ENCODE measurements at places on chromosomes 11 and 22.

DNA sequence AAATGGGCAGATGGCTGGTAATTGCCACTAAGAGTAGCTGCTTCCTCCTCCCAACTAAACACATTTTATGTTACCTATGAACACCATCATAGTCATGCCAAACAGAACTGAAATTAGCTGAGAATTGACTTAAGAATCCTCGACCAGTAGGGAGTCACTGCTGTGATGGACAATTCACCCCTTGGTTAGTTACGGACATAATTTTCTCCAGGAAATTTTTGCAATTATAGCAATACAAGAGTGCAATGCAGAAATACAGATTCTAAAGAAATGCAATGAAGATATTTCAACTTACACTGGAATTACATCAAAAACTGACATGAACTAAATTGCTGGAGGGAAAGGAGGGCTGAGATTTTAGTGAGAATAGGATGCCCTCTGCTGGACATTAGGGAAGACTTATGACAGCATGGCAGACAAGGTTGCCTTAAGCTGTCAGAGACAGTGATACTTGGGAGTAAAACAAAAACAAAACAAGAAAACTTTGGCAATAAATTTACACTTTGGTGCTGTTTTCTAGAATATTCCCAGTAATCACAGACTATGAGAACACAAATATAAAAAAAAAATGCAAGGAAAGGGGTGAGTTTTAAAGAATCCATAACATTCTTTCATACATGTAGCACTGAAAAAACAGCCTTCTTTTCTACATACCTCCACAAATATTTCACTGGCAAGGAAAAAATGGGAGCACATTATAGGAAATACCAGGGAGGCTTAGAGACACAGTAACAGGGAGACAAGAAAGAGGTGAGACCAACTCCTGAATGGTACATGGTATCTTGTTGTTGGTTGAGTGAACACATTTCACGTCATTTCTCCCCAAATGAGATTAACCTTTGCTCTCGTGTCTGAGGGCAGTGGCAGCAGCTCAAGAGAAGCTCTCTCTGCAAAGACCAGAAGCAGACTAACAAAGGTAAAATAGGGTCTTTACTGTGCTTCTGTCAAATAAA, 11.2 kb upstream of the PPP2R1B start:
- DNase-seq: no peak

- no peak for DNase-seq
Measured at GRCh38 chr22:40966726-40967085, 15.5 kb downstream of the RBX1 start.

GRCh38 chr11:12075822-12076821, 34.3 kb upstream of the MICAL2 start:
- DNase-seq: no peak

DNA sequence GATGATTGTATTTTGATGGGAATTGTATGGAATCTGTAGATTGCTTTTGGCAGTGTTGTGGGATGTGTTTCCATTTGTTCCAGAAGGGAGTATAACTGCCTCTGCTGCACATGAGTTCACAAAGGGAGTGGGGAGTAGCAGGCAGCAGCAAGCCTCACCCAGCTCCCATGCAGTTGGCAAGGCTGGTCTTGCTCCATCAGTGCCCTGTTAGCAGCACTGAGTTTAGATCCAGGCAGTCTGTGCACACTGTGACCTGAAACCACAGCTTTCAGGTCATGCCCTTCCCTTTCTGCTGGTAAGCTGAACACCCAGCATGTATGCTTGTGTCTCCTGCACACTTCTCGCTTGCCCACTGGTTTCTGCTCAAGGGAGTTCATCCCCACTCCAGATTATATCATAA, 3.7 kb upstream of the NUCB2 start:
- DNase-seq: no peak

DNA sequence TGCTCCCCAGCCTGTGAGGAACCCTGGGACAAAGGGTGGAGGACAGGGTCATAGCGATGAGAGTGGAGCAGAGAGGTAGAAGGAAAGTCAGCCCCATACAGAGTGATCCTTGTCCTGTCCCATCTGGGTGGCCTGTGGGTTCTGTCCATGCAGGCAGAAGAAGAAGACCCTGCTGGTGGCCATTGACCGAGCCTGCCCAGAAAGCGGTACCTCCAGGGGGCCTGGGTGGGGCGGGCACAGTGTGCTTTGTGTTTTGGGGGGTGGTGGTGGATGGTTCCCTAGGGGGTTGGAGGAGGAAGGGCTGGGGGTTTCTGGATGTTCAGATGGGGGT, 7.9 kb downstream of the SIDT2 start:
- no peak for DNase-seq

GRCh38 chr11:58446294-58446693, 4.3 kb upstream of the OR5B12 start:
- DNase-seq: no peak

- DNase-seq: no peak
Measured at GRCh38 chr11:117255966-117256365, 23.5 kb downstream of the RNF214 start.
